ENCODE measurements at places on chromosomes 3 and 15.

- DNase-seq, result no peak
Measured at GRCh38 chr3:28840976-28841376, 439.9 kb upstream of the RBMS3 start.

- DNase-seq, result no peak
Measured at GRCh38 chr3:153463895-153464294, 301.9 kb downstream of the RAP2B start.

- no peak for DNase-seq
Measured at GRCh38 chr3:86654806-86655460, 336.0 kb downstream of the VGLL3 start.

DNA sequence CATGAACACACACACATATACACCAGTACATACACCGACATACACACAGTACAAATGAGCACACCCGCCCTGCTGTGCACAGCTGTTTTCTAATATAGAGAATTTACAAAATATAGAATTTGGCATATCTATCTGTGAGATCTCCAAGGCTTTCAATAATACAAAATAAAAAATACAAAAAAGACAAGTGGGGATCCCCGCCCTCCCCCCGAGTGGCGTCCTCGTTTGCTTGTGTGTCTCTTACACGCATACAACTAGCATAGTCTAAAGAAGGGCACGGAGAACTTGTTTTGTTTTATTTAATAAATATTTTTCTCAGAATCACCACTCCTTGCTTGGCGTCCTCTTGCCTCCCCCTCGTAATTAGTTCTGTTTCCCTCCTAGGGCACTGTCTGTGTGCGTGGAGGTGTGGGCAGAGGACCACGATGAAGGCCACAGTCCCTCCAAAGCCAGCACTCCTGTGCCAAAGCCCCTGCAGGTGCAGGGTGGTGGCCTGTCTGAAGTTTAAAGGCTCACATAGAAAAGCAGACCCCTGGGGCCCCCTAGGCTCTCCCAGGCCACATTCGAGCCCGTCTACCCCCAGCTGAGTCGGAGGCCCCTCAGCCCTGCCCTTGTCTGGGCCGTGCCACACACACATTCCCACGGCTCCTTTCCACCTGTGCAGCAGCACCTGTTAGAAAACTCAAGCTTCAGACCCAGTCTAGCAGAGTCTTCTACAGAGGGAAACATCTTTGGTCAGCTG lies 82.1 kb downstream of the SEC22A start:
- no peak for DNase-seq

- no peak for DNase-seq
Measured at GRCh38 chr3:32275506-32275905, 37.0 kb downstream of the CMTM8 start.

GRCh38 chr3:46024131-46024530 lies 3.2 kb downstream of the XCR1 start:
- DNase-seq, result no peak

DNA sequence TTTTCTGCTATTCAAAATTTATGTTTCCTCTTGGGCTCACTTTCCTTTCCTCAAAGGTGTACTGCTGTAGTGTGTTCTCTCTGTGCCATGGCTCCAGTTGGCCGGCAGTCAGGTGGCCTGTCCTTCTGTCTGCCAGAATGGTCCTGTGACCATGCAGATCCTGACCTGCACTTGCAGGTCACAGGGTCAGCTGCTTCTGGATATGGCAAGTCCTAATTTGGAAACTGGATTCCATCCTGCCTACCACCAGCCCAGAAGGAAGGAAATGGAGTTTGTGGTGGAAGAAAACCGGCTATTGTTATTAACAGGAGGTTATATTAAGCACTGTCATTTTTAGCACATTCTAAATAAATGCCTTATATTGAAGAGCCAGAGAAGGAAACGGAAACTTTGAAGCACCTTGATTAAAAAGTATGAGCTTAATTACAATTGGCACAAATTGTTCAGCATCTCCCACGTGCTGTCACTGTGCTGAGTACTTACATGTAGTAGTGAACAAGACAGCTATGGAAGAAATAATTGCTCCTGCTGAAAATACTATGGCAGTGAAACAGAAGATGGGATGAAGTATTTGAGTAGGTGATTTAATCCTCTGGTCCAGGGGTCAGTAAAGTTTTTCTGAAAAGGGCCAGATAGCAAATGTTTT lies 362.8 kb downstream of the PTPRG start:
- no peak for DNase-seq

- no peak for DNase-seq
Measured at GRCh38 chr15:44092221-44092620, 102.8 kb downstream of the FRMD5 start.

DNA sequence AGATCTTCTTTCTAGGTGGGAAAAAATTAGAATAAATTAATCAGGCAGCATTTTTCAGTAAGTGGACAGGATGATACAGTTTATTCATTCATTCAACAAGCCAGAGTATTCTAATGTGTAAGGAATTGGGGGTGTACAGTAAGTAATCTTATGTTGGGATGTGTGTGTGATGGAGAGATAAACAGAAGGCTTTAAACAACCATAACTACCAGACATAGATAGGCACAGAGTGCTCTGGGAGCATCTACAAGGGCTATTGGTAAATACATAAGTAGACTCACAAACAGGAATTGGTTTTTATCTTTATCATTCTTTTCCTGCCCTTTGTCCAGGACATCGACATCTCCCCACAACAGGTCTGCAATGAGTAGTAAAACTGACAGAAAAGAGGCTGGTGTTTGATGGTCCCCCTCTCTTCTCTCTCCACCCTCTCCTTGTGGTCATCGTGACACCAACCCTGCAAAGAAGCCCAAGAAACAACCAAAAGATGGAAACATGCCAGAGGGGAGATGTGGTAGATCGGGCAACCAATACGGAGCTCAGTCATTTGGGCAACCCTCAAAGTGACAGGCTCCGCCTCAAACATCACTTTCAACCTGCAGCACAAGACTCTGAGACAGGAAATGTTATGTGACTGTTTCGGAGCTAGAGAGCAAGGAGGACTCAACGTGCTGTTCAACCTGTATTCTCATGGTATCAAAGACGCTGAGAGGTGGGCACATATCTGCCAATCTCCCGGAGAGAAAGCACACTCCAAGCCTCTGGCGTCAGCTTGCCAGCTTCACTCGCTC lies 28.7 kb upstream of the B3GNT5 start:
- no peak for DNase-seq

All from natural killer cell treated with Interleukin-12 subunit alpha and Interleukin-12 subunit beta and Interleukin-15 and Interleukin-18, amount 100 ng/mL, for 72 hours (primary cell).